NCI-H1092 (cell line): ENCODE measurements at places on chromosomes 1 and 21.

GRCh38 chr1:59816318-59816878 lies 1.6 kb downstream of the HOOK1 start:
- DNase-seq: no peak

DNA sequence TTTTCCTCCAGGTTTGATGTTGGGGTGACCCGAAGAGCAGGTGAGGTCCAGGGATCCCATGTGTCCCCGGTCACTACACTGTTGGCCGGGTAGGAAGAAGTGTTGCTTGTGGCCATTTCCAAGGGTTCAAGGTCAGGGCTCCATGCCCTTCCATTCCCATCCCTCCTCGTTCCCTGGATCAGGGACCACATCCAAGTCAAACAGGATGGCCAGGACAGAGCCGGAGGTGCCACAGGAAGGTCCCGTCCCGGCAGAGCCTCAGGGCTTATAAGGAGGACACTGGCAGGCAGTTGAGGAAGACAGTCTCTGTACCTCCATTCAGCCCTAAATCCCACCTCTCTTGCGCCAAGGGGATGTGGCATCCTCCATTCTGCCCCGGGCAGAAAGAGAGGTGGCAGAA lies 22.0 kb upstream of the FAM131C start:
- no peak for DNase-seq

GRCh38 chr1:2912424-2913061 lies 108.7 kb upstream of the ACTRT2 start:
- no peak for DNase-seq

GRCh38 chr1:108556499-108556898 lies 3.4 kb upstream of the EEIG2 start:
- DNase-seq: no peak

GRCh38 chr1:109770331-109771095 lies 6.8 kb upstream of the EPS8L3 start:
- DNase-seq: no peak

- peak; percentile 27 for DNase-seq
Observed at GRCh38 chr1:52601991-52602855, at the start of gene GPX7. Gene GPX7, plus strand, starts transcription at chr1:52602371. Its CDS starts 39 bp downstream, at chr1:52602410.

DNA sequence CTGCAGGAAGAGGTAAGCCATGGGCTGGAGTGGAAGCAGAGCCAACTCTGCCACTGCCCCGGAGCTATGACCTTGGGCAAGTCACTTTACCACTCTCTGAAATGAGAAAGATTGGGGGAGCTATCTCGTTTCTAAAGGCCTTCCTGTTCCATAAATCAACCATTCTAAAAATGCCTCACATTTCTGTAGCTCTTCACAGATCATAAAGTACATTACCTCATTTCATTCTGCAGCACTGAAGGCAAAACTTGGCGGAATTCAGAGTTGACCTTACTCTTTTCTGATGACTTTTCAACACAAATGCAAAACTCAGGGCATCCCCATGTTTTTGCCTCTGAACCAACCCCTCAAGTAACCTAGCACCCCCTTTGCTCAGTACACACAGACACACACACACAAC lies 404.0 kb upstream of the NFIA start:
- no peak for DNase-seq

- DNase-seq: no peak
Observed at GRCh38 chr1:64878931-64879611, 87.3 kb downstream of the JAK1 start.

DNA sequence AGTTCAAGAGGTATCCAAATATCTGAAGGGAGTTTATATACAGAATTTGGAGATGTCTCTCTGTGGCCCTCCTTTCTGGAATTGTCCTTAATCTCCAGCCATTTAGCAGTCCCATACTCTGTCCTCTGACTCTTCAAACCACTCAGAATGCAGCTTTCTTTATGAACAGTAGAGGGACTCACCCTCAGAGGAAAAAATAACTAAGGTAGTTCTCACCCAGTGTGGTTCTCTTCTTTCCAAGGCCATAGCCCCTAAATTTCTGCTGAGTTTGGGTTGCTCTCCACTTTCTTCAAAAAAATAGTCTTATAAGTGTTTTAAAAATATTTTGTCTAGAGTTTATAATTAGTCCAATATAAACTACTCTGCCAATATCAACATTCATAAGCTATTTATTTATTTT lies 369.7 kb downstream of the MATN1 start:
- no peak for DNase-seq

DNA sequence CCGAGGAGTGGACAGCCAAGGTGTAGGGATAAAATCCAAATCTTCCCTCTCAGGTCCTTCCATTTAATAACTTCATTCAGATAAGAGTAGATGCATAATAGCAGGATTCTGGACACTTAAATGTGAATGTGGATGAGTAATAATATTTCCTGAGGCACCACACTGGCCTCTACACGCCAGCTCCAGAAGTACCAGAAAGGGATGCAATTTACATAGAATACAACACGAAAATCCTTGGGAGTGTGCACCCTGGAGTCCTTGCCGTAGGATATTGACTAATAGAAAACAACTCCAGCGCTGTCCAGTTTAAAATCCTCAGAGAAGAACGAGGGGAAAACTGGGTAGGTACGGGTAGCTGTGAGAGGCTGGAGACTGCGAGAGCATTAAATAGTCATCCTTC lies 6.9 kb downstream of the PLXNA2 start:
- no peak for DNase-seq

DNA sequence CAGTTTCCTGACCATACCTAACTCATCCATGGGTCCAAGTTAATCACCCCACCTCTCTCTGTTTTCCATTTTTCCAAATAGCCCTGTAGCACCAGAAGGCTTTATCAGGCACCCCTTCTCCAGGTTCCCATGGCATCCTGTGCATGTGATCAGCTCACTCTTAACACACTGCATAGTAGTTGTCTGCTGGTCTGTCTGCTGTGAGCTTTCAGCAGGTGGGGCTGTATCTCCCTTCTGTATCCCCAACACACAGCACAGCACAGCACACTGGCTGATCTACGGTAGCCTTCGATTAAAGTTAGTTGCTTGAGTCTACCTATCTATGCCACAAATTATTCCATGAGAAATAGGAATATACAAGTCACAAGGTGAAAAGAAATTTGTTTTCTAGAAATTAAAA lies 54.3 kb upstream of the C1orf198 start:
- no peak for DNase-seq

DNA sequence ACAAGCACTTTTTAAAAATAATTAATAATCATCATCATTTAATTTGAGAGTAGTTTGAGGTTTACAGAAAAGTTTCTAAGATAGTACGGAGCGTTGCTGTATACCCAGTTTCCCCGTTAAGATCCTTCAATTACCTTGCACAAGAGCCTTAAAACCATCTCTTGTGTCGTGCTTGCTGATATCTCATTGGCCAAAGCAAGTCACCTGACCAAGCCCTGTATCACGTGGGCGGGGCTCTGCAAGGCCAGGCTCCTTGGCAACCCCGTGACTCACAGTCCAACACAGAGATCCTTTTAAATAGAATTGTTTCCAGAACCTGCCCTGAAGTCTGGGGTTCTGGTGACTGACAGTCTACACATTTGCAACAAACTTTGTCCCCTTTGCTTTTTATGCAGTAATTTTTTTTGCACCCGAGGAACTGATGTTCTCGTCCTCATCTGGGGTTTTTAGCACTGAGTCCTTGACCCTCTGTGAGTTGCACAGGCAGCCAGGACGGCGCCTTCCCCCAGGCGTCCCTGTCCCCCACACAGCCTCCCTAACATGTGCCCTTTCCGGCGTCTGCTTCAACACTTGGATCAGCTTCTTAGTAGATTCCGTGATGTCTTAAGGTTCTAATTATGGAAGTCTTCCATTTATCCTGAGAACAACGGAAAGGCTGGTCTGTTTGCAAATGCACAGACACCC lies 183.3 kb upstream of the TMEM51 start:
- no peak for DNase-seq

DNA sequence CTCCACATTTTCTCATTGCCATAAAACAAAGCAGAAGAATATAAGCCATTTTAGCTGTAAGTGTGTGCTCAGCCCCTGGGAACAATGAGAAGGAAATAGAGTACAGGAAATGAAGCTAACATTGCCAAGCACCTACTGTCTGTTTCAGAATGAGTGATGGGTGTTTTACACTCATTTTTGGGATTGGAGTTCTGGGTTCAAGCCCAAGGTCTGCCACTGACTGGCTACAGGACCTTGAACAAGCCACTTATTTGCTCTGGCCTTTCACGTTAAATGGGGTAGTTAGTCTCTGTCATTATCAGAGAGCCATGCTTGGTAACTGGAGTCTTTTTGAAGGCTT lies 80.7 kb upstream of the KAZN start:
- DNase-seq: peak; percentile 73

DNA sequence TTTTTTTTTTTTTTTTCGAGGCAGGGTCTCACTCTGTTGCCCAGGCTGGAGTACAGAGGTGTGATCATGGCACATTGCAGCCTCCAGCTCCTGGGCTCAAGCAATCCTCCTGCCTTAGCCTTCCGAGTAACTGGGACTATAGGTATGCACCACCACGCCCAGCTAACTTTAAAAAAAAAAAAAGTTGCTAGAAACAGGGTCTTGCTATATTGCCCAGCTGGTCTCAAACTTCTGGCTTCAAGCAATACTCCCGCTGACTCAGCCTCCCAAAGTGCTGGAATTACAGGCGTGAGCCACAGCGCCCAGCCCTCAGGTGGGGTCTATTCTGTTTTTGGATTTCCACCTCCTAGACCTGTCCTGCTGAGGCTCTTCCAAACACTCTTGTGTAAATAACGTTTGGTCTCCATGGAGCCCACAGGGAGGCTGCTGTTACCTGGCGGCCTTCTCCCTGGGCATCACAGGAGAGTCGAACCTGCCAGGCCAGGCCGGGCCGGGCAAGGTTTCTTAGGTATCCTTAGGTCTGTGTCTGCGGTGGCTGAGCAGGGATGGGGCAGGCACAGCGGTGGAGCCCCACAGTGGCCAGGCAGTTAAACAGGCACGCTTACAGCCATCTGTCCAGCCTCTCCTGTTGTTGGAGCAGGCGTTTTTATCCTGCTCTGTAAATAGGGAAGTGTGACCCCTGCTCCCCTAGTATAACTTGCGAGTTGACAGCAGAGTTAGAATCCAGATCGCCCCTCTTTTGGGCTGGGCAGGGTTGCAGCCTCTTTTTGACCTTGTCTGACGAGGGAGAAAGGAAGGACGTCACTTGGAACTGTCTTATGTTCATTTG lies 18.8 kb downstream of the PLEKHM2 start:
- DNase-seq: no peak

DNA sequence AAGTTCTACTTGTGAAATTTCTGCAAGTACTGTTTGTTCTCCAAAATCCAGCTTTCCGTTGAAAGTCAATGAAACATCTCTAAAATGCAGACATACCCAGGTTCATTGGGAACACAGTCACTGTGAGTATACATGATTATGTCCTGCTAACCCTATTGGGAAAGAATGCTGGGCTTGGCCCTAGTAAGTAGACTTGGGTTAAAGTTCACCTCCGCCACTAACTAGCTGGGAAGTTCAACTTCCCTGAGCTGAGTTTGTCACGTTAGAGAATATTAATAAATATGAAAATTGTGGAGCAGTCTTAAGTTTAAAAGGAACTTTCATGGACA lies 10.5 kb upstream of the PGD start:
- no peak for DNase-seq

- DNase-seq: no peak
Observed at GRCh38 chr1:174399211-174399610, 48.6 kb upstream of the GPR52 start.

DNA sequence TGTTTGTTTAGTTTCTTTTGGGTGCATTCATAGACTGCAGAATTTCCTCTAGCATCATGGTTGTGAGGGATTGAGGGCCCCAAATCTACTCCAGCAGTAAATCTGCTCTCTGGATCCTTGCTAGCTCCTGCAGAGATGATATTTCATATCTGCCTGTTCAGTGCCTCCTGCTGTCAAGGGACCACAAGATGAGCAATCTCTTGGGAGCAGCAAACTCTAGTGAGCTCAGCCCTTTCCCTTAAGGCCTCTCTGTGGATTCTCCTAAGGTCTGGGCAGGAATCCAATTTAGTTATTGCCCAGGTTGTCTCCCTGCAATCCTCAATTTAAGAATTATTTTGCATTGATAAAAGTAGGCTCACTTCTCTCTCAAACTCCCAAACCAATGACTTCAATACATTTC lies 76.9 kb downstream of the RGS18 start:
- DNase-seq: no peak

DNA sequence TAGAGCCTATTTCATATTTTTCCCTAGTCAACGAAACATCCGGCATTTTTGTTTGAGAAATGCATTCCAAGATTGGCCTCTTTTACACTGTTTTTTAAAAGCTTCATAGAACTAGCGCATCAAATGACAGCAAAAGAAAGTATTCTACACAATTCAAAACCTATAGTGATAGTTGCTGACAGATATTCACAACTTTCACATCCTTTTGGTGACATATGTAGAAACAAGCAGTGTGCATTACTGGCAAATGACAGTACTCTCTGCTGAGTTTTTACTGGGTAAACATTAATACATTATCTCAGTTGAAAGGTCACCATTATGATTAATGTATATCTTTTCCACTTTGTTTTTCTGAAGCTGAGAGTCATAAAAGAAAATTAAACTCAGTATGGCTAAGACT lies 135.4 kb upstream of the RGS18 start:
- DNase-seq: no peak

DNA sequence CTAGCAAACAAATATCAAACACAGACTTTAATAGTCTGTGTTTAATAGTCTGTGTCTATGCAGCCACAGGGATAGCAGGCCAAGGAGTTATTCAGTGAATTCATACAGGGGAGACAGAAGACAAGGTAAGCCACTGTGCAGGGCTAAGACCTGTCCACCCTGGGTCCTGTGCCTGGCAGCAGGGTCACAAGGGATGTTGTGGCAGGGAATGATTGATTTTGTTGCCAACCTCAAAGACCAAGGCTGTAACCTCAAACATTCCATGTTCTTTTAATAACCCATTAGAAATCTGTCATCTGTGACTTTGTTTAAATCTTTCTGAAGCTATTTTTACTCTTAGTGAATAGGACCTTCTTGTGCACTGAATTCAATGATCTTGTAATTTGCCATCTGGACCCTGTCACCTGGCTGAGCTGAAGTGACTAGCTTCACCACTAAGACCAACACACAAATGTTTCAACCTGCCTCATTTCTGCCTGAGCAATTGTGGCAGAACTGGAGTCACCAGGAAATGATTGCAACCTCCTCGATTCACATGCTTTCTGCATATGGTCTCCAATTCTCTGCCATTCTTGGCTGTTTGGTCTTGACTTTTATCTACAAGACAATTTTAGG lies 154.2 kb downstream of the ASTN1 start:
- no peak for DNase-seq

- DNase-seq: no peak
Observed at GRCh38 chr1:31362032-31362431, 10.8 kb downstream of the FABP3 start.

DNA sequence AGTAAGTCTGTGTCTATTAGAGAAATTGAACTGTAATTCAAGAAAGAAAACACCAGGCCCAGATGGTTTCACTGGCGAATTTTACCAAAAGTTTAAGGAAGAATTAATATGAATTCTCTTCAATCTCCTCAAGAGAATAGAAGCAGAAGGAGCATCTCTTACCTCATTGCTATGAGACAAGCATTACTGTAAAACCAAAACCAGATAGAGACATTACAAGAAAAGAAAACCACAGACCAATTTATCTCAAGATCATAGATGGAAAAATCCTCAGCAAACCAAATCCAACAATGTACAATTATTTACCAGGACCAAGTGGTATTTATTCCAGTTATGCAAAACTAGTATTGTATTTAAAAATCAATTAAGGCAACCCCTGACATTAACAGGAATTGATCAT lies 160.6 kb downstream of the LIPI start:
- no peak for DNase-seq
